SJCRH30 (cell line): ENCODE measurements at places on chromosomes 7 and 10.

GRCh38 chr10:94193466-94193924 is 169.2 kb downstream of the NOC3L start:
- no peak for DNase-seq

DNA sequence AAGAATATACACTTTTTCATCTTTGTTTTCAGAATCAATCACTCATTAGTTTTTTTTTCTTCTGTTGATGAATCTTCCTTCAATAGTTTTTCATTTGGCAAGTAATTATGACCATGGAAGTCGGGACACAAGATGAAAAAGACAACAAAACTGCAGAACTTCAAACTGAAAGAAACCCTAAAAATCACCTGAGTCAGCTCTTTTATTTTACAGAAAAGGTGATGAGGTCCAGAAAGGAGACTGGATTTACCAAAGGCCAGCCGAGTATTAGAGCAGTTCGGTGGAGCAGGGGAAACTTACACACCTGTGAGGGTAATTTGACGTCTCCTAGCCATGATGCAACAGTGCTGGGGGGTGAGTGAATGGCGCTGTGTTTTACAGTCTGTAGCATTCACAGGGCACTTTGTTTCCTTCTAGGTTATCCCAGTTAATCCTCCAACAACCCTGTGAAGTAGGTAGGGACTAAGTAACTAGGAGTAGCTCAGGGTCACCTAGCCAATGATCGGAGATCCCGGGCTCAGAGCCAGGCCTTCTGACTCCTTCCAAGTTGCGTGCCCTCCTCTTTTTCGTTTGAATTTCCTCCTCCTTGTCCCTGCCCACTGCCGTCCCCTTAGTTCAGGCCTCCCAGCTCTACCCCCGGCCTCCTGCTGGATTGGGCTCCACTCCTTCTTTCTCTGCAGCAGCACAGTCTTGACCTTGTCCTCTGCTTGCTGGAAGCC is 14.0 kb downstream of the RBM20 start:
- no peak for DNase-seq

GRCh38 chr7:71854546-71855397 is 557.4 kb downstream of the CALN1 start:
- DNase-seq, result no peak

DNA sequence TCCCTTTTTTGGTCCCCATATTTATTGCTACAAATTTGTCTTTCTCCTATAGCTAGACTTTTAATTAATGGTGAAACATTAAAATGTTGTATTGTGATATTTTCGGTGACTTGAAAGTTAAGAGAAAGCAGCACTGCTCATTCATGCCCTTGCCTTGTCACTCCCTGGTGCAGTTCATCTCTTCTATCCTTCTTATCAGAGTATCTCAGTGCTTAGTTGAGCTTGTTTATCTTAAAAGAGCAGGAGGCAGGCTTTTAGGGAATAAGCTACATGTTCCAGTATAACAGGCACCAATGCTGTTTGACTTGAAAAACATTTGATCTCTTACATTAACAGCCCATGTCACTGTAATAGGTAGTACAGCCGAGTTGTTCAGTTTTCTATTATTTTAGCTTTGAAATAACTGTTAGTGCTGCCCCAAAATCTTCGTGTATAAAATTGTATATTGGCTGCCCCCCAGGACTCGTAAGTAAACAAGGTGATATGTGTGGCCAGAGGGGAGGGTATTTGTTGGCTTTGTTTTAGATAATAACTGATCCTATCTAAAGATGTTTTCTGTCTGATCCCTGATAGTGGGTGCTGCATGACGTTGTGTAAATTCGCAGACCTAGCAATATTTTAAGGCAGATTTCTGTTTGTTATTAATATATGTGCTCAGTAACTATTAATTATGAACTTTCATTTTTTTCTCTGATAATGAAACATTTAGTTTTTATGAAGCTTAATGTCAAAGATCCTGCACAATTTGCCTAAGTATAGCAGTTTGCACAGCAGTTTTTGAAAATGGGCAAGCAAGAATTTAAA is 96.5 kb downstream of the BTRC start:
- DNase-seq, result no peak

GRCh38 chr10:63627396-63627795 is 106.2 kb downstream of the REEP3 start:
- no peak for DNase-seq
